ENCODE measurements at places on chromosomes 7 and 10.

DNA sequence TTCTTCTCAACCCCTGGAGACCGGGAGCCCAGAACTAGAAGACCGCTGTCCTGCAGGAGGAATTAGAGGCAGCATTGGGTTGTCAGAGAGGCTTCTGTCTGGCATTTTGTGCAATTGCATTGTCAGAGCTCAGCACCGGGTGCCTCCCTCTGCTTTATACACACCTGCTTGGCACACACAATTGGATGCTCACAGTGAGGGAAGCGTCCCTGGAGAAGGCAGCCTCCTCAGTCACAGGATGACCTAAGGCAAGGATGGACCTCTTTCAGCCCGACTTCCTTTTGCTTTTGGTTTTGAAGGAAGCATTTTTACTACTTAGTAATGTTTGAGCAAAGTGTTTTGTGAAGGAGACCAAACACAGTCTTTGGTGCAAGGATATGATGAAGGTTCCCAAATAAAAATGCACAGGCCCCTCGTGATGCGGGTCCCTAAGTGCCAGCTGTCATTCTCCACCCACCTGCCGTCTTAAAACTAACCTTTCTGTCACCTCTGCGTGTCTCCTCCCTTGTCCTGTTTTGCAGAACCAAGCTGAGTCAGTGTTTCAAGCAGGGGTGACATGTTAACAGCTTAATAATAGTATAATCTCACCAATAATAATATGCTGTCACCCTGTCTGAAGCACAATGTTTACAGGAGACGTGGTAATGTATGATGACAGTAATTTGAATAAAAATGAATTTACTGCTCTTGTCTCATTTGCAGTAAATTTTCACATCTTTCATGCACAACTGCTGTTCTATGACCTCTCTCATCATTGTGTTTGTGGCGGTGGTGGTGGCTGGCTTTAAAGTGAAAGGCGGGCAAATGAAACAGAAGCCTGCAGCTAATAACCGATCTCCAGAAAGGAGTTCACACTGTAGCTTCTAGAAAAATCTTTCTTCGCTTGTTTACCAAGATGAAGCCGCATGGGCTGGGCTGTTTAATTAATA lies 430.2 kb upstream of the MKI67 start:
- DNase-seq = no peak

DNA sequence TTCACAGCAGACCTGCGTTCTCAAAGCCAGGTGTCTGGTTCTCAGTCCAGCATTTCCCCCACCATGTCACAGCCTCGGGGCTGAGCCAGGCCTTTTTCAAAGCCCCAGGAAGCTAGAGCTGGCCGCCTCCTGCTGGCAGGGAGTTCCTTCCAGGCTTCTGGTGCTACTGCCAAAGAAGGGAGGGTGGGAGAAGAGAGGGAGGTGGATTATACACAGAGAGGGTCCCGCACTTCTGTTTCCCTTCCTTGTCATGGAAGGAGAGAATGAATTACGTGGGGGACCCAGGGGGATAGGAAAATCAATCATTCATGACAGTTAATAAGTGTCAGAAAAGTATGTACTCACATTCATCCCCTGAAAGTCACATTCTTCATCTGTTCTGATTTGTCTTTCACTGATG lies 600 bp upstream of the LGI1 start:
- no peak for DNase-seq

DNA sequence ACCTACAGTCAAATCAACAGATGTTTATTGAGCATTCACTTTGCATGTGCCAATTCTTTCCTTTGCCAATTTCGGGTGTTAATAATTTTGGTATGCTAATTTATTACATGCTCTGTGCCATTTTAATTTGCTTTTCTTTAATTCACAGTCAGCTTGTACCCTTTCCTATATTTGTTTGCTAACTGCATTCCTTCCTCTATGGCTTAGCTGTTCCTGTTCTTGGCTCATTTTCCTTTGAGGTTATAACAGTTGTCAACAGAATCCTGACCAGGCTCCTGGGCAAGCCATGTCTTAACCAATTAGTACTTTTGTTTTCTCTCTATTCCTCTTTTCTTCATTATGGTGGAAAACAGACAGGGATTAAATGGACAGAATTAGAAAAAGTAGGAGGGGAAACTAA lies 73.6 kb upstream of the RPA3 start:
- DNase-seq = no peak

DNA sequence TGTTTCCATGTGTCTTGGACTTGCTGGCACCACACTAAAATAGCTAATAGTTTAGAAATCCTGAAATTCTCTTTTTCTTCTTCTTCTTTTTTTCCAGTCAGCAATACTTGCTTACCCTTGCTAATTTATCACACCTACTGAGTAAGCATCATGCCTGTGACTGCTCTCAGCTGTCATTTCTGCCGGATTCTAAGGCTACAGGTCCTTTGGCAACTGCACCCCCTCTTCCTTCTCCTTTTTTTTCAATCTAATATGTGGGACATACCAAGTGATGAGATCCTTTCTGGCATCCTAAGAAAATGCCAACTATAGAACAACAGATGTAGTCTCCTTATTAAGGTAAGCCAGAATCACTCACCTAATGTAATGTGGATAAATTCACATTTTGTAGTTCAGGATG lies 444.7 kb downstream of the MAGI2 start:
- no peak for DNase-seq

DNA sequence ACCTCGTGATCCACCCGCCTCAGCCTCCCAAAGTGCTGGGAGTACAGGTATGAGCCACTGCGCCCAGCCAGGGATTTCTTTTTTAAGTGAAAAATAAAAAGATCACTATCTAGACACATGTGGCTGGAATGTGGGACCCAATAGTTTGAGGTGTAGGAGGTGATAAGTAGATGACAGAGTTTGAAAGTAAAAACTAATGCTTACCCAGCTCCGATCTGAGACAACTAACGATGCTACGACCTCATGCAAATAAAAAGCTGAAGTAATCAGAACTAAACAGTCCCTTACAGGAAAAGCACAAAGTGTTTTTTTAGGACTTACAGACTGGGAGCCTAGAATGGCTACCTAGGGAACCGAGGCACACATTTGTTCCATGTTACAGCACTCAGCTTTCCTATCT lies 23.0 kb downstream of the PCGF6 start:
- no peak for DNase-seq

DNA sequence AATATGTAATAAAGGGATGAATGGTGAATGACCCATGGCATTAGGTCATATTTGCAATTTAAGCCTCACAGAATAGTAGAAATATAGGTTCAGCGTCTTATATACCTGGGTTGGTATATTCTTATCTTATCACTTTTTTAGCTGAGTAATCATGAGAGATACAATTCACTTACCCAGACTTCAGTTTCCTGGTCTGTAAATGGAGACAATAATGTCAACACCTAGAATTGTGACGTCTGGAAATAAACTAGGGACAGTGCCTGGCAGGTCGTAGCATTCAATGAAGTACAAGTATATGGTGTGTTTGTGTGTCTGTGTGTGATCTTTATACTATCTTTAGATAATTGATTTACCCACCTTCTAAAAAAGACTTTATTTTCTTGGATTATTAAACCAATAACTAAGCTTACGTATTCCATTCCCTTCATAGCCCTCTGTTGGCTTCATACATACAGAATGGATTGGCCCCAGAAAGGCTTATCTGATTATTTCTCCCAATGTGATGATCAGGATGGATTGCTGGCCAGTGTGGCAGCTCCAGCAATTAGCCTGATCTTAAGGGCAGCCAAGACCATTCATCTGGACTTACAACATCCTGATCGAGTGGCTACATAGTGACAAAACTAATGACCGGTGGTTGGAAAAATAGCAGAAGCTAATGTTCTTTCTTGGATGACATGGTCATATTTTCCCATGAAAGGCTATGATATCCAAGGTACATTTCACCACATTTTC lies 121.2 kb upstream of the NPVF start:
- DNase-seq = no peak

- no peak for DNase-seq
These were observed 87.2 kb upstream of the DUSP5 start for GRCh38 chr10:110410329-110411046.

GRCh38 chr7:87596696-87597095 lies 4.0 kb downstream of the ABCB1 start:
- no peak for DNase-seq

DNA sequence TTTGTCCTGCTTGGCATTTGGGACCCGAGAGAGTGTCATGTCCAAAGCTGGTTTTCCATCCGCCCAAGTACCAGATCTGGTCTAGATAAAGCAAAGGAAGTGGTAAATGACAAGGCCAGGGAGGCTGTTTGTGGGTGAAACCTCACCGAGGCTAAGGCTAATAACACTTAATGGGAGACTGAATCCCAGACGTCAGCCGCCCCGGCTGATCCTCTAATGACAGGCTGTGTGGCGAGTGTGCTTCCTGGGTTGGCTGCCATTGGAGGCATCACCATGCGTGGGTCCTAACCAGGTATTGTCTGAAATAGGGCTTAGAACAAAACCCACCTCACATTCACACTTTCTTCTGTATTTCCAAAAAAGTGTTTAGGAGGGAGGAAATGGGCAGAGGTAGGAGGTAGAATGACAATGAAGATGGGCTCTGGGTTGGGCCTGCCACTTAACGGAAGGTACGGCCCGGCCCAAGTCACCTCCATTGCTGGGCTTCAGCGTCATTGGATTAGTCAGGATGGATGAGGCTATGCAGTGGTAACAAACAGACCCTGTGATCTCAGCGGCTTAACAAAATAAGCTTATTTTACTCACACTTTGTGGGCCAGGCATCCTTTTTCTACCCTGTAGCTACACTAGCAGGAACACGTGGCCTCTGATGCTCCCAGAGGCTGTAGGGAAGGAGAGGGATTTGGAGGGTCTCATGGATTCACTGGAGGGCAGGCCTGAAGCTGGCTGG lies 59.7 kb downstream of the PROSER2 start:
- no peak for DNase-seq

GRCh38 chr7:137661634-137662033 lies 185.1 kb downstream of the DGKI start:
- DNase-seq = no peak

- no peak for DNase-seq
These were observed 84.9 kb upstream of the GATA3 start for GRCh38 chr10:7969623-7970022.

DNA sequence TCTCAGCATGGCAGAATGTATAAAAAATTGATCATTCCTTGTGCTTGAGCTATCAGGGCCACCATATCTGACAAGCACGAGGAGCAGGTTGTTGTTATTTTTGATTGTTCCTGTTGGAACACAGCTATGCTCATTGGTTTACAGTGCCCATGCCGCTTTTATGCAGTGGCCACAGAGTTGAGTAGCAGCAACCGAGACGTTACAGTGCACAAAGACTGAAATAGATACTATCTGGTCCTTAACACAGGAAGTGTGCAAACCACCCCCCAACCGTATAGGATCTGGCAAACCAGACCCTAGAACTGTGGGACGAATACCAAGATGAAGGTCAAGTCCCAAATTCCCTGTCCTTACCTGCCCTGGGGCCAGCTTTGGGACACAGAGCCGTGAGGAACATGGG lies 216.6 kb downstream of the KLF6 start:
- DNase-seq = no peak

DNA sequence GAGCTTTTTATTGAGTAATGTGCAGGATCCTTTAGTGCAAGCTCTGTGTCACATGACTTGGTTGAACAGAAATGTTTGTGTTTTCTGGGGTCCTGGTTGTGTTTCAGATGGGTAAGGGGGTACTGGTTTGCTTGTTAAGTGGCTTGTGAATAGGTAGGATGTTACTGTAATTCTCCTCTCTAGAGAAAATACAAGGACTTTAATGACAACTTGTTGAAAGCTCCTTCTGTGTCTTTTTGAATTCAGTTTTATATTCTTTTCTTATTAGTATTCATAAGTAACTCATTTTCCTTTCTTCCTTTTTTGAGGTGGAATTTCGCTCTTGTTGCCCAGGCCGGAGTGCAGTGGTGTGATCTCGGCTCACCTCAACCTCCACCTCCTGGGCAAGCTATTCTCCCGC lies 85.5 kb upstream of the BTBD16 start:
- no peak for DNase-seq

DNA sequence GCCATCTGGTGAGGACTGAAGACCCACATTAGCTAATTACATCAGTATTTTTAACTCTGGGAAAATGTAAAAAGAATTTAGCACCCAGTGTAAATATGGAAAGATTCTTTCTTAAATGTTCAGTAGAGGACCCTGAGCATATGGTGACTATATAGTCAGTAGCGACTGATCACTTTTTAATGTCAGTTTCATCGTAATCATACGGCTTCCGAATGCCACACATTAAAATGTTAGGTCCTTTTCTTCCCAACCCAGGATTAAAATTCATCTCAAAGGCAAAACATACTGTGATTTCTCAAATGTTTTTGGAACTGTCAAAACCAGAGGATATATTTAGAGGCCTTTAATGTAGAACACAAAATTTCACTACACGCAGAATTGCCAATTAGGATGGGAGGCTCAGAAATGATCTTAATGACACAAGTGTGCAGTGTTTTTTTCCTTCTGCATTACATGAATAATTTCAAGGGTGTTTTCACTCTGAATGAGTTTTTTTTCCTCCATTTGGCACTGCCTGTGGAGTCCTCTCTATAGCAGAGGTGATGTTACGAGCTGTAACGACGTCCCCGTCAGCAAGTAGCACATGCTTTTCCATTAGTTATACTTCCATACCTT lies 382.7 kb downstream of the PAXIP1 start:
- DNase-seq = no peak

- no peak for DNase-seq
These were observed 568.8 kb downstream of the PHTF2 start for GRCh38 chr7:78367280-78367773.

DNA sequence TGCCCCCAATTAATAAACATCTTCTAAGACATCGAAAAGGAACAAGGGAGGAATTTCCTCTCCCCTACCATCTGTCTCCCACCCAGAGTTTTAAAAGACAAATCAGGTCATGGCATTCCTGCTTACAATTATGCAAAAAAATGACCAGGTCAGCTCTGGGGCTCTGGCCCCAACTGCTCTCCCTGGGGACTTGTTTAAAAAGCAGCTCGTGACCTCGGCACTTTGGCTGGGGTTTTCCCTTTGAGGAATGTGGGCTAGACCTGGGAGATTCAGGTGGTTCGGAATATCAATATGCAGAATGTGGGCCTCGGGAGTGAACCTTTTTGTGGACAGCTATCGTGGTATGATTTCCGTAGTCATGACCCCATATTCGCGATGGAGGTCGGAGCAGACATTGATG lies 648 bp upstream of the RADIL start:
- DNase-seq = no peak

- no peak for DNase-seq
These were observed 136.3 kb downstream of the KCNMA1 start for GRCh38 chr10:77501152-77501845.

GRCh38 chr10:61318429-61318828 lies 134.8 kb downstream of the TMEM26 start:
- DNase-seq = no peak

- peak; percentile 34 for DNase-seq
These were observed 24.1 kb downstream of the FZD1 start for GRCh38 chr7:91288208-91288824.

GRCh38 chr10:68601501-68602265 lies 41.5 kb downstream of the TET1 start:
- no peak for DNase-seq

GRCh38 chr10:124721330-124722045 lies 22.7 kb downstream of the FAM53B start:
- DNase-seq = no peak
